ENCODE measurements at places on chromosomes 12 and 14. TPM values are rescaled to one million over a fixed set of nuclear protein-coding genes. Genes with fewer than 3 reads are reported as not detected.

AKAP5 gene
- 5.1 TPM for total RNA-seq

ACOT6 gene
- total RNA-seq, result not detected

NPAS3 gene
- 5.0 TPM for total RNA-seq

AICDA gene
- total RNA-seq, result not detected

FAM186B gene
- total RNA-seq, result 0.85 TPM

RAB2B gene
- 22.7 TPM for total RNA-seq

STON2 gene
- 86.6 TPM for total RNA-seq

DTX1 gene
- 4.9 TPM for total RNA-seq

CCDC38 gene
- total RNA-seq, result 0.31 TPM

LGALS3 gene
- total RNA-seq, result 235 TPM

NEUROD4 gene
- total RNA-seq, result not detected

ASPG gene
- 2.5 TPM for total RNA-seq

FAM90A1 gene
- total RNA-seq, result 0.54 TPM

LTBR gene
- total RNA-seq, result 114 TPM

SMOC1 gene
- total RNA-seq, result 2.8 TPM

BCL2L2 gene
- 43.6 TPM for total RNA-seq

DPPA3 gene
- not detected for total RNA-seq

FAR2 gene
- 11.5 TPM for total RNA-seq

CCDC196 gene
- not detected for total RNA-seq

GPR137C gene
- total RNA-seq, result 0.54 TPM

KRT72 gene
- not detected for total RNA-seq

RNASE7 gene
- total RNA-seq, result not detected

CLEC2D gene
- 22.4 TPM for total RNA-seq

SDR9C7 gene
- total RNA-seq, result not detected

CIROP gene
- not detected for total RNA-seq

TAS2R30 gene
- 4.0 TPM for total RNA-seq

TDRD9 gene
- 6.6 TPM for total RNA-seq

ENDOU gene
- 0.91 TPM for total RNA-seq

TAS2R31 gene
- 5.9 TPM for total RNA-seq

TPI1 gene
- 437 TPM for total RNA-seq

All from kidney (tissue), 22 donors.